ENCODE measurements at places on chromosomes 3 and 15.

DNA sequence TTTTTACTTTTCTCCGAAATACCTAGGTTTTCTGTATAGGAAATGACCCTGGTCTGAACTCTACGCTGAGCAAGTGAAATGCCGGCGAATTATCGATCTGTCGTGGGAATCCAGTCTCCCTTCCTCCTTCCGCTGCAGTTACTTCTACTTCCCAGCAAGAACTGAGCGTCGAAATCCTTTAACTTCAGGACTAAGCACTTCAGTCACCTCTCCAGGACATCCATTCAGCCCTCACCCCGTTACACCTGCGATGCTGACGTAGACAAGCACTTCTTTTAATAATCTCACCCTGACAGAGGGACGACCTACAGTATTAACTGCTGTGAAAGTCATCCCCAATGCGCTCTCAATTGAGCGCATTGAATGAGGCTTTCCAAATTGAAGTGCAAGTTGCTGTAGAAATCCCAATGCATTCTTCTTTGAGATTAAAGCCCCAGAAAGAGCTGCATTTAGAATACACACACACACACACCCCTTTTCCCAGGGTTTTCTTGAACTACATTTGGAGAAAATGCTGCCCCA lies 1.3 kb downstream of the TOP2B start:
- DNase-seq, result peak; percentile 21

- DNase-seq, result peak; percentile 42
Observed at GRCh38 chr3:49747792-49748480, 24.2 kb upstream of the GMPPB start.

- no peak for DNase-seq
Observed at GRCh38 chr15:78671626-78672211, 30.7 kb upstream of the CHRNB4 start.

GRCh38 chr3:149541091-149541491 lies 66.6 kb downstream of the TM4SF4 start:
- DNase-seq, result peak; percentile 36

DNA sequence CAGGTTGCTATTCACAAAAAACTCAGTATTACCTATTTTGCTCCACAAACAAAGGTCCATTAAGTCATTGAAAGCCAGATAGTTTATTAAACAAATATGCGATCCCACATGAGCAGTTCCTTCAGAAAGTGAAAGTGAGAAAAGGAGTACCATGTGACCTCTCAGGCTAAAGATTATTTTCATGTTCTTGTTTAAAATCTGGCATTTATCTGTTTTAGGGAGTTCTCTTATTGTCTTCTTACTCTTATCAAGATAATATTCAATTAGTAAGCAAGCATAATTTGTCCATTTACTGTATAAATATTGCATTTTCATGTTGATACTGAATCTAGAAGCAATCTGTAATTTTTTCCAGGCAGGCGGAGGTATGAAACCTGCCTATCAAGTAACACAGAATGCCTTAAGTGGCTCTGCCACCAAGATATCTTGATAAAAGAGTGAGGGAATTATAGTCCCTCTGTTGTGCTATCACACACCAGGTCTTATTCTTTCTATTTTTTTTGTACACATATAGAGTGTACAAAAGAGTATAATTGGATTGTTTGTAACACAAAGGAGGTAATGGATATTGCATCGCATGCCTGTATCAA lies 20.1 kb upstream of the PLSCR5 start:
- peak; percentile 14 for DNase-seq

Measured in AG10803 (cell line).